ENCODE measurements at places on chromosomes 5 and 9.

- DNase-seq, result no peak
These were observed 132.4 kb downstream of the GABBR2 start for GRCh38 chr9:98576354-98576753.

DNA sequence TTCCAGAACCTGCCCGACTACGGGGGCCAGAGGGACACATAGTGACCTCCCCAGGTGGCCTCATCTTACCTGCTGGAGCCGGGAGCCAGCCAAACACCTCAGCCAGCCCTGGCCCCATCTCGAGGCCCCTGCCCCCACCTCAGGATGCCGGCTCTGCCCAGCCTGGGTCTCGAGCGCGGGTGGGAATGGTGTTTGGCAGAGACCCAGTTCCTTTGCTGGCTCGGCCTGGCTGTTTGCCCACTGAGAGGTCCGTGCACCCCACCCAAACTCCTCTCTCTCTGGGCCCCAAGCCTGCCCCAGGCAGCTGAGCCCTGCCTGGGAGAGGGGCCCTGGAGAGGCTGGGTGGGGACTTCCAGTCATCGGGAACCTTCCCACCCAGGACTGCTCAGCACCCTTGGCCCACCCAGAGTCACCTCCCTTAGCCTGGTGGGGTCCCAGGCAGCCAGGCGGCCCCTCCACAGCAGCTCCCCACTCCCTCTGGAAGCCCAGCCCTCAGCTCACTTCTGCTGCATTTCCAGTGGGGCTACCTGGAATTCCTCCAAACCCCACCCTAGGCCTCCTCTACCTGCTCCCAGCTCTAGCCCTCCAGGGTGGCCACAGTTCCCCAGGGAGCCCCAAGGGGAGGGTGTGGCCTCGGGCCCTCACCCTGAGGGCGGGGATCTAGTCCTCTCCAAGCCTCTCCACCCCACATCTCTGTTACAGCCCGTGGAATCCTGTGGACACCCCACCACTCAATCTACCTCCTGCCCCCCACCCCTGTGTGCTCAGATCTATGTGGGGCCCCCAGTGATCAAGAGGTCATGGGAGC, 42.4 kb upstream of the UBAC1 start:
- DNase-seq, result no peak

GRCh38 chr5:75611311-75612225, at the start of gene ANKDD1B:
Gene ANKDD1B, plus strand, starts transcription at chr5:75611453. Its CDS starts 182 bp downstream, at chr5:75611635.
- DNase-seq, result no peak

GRCh38 chr9:72473474-72474261, 47.7 kb upstream of the TMC1 start:
- DNase-seq, result no peak
